ENCODE measurements at places on chromosomes 3 and 15.
A peak's percentile ranks its signal among the peaks of the same experiment; 100 is the strongest.

DNA sequence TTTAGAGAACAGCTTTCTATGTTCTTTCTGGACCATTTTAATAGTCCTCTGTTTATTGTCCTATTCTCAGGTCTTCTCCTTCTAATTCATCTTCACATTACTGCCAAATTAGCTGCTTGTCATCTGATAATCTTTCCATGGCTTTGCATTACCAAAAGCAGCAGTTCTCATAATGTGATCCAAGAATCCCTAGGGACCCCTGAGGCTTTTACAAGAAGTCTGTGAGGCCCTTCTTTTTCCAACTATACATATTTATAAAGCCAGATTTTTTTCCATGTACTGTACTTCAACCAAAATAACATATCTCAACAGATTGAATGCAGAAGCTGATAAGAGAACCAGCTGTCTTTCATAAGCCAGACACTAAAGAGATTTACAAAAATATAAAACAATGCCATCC lies 162.5 kb upstream of the BFSP2 start:
- peak; percentile 28 for DNase-seq

DNA sequence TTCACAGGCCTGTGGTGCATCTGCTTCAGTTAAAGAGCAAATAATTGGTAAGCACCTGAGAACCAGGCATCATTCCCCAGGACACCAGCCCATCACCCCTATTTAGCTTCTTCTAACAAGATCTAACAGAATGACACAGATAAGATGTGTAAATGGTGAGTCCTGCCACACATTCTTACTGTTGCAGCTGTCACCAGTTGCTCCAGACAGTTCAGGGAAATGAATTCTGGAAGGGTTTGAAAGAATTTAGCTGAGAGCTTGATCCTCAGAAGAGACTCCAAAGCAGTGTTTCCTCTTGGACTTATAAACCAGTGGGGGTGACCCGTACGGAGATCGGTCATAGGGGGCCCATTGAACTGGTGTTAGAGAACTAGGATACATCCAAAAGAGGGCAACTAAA lies 238.0 kb downstream of the MEX3B start:
- no peak for DNase-seq

- no peak for DNase-seq
These were observed 66.6 kb downstream of the LEO1 start for GRCh38 chr15:51904931-51905330.

GRCh38 chr15:68052431-68052830 lies 1.7 kb upstream of the PIAS1 start:
- no peak for DNase-seq

DNA sequence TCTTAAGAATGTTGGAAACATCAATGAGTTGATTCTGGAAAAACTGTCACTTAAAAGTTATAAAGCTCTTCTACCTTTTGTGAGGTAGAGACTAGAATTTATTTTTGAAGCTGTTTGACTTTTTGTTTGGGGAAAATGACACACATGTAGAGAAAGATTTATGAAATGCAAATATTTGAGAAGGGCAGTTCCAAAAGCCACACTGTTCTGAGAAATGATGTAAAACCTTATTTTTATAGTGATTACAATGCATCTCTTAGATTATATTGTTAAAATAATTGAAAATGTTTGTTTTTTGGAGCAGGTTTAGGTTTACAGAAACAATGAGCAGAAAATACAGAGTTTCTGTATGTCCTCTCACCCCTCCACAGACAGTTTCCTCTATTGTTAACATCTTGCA lies 116.1 kb upstream of the CMC1 start:
- DNase-seq = no peak

GRCh38 chr3:57309769-57310360 lies 17.4 kb upstream of the ASB14 start:
- no peak for DNase-seq

GRCh38 chr3:48561045-48561736 lies 2.4 kb downstream of the UCN2 start:
- peak; percentile 57 for DNase-seq

GRCh38 chr3:133859381-133860234 lies 36.1 kb downstream of the RAB6B start:
- DNase-seq = no peak

- no peak for DNase-seq
These were observed 100.0 kb downstream of the MME start for GRCh38 chr3:155179966-155180757.

DNA sequence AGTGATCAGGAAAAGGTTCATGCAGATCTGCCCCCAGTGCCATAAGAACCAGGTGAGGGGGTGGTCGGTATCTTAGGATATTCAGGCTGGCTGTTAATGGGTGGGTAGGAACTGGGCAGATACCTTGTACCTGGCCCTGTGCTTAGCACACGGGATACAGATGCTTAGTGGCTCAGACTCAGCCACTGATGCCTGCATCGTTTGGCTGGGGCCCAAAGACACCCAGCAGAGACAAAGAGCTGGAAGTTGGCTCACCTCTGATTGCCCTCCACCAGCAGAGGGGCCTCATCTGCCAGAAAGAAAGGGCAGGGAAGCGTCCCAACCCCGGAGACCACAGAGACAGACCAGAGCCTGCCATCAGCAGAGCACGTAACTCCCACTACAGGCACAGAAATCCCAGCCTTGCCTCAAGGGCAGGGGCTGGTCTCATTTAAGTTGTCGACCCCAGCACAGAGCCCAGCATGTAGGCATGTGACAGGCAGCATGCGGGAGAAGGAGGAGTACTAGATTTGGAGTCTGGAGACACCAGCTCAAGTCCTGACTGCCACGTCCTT lies 64.1 kb upstream of the SLC6A1 start:
- no peak for DNase-seq

DNA sequence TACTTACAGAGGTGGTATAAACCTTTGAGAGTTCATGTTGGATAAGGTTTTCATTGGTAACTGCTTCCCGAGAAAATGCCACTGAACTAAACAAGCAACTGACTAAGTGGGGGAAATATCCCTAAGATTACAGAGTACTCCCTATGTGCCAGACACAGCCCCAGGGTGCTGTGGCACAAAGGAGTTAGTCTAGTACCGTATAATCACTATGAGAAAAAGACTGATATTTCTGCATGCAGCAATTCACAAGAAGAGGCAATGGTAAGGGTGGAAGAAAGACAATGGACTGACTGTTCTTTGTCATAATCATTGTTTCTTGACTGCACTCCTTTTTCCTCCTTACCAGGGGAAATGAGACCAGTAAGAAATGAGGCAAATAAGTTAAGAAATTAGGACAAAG lies 20.0 kb upstream of the SLC25A26 start:
- DNase-seq = no peak

DNA sequence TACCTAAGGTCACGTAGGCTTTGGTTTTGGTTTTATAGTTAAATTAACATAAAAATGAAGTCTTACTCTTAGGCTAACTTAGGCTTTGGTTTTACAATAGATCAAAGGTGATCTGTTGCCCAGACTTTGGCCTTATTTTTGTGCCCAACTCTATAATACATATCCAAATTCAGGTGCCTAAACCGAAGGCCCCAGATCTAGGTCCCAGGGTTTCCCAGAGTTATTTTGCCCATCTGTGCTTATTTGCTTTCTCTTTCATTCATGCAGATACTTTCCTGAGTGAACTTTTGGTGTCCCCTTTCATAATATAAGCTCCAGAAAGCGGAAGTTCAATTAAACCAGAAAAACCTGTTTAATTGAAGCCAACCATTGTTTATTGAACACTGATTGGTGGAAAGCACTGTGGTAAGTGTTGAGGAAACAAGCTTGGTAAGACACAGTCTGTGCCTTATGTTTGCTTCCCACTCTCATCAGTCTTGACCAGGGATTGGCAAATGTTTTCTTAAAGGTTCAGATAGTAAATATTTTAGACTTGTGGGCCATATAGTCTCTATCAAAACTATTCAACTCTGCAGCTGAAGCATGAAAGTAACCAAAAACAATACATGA lies 209.7 kb downstream of the WDR72 start:
- no peak for DNase-seq

DNA sequence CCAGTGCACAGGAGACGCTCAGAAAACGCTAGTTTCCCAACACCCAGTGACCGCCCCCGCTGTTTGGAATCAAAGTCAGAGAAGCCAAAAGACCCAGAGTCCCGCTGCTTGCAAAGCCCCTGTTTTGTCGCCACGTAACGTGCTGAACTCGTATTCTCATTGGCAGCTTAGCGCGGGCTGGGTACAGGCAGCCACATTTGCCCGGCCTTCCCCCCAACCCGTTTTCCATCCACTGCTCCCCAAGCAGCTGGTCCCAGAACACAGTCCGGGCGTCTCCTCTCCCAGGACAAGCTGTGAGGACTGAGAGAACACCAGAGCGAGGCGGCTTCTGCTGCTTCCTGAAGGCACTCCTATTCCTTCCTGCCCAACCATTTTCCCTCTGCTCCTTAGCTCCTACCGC lies 54.8 kb downstream of the RASGRF1 start:
- DNase-seq = no peak

DNA sequence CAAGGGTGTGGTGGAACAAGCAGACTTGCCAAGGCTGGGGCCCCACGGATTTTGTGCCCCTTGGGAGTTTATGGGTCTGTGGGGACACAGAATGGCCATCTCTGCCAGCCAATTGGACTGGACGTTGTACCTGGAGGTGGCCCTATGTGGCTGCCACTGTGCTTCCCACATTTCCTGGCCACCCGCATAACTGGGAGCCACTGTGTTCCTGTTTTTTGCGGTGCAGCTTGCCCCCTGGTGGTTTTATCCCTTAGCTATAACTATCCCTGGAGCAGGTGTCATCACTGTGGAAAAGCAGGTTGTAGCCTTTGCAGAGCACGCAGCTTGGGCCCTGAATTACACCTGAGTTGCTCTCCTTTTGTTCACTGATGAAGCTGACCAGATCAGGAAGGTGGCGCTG lies 306.3 kb downstream of the ZPLD1 start:
- no peak for DNase-seq

GRCh38 chr15:101192081-101192480 lies 59.8 kb downstream of the CHSY1 start:
- no peak for DNase-seq

GRCh38 chr15:47437491-47437890 lies 279.8 kb upstream of the SEMA6D start:
- no peak for DNase-seq

- no peak for DNase-seq
These were observed 24.3 kb upstream of the GP5 start for GRCh38 chr3:194423317-194423716.

DNA sequence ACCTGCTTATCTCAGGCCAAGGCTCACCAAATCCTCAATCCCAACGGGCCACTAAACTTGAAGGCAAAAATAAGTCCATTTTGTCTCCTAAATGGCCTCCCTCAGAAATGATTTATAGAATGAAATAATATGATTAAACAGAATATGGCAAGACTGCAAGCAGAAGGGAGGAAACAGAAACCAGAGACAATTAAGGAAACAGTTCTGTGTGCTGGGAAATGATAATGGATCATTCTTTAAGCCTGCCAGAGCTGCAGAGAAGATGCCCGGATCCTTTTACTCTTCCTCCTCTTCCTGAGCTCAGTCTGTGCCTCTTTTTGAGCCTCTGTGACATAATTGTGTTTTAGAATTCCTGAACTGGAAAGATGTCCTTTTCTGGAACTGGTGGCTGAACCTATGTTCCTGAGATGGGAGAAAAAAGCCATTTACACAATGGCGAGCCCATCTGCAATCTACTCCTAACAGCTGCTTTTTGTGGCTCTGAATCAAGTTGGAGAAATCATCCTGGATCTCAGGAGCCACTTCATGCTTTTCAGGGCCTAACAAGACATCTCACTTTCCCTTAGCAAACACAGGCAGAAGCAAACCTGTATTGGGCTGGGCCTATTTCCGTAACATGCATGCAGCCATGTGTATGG lies 2.8 kb upstream of the ABHD2 start:
- DNase-seq = no peak

All from fibroblast of upper back skin (primary cell).